Activated B cell treated with CpG ODN at 0.5 μM for 24 hours (primary cell): ENCODE measurements at places on chromosomes 16 and 17.

GRCh38 chr17:59561042-59561441 is 4.4 kb upstream of the DHX40 start:
- DNase-seq: no peak

DNA sequence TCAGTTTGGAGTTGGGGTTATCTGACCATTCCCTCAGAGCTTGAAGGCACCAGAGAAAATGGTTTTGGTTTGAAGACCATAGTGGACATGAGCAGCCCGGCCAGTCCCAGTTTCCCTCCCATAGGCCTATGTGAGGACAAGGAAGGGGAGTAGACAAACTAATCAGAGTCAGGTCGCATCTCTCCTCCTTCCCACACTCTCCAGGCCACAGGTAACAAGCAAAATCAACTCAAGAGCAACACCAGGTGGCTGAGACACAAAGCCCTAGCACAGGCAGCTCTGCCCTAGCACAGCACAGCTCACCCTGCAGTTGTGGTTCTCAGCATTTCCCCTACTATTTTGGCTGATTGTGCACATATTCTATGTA is 7.2 kb downstream of the SUPT4H1 start:
- no peak for DNase-seq

DNA sequence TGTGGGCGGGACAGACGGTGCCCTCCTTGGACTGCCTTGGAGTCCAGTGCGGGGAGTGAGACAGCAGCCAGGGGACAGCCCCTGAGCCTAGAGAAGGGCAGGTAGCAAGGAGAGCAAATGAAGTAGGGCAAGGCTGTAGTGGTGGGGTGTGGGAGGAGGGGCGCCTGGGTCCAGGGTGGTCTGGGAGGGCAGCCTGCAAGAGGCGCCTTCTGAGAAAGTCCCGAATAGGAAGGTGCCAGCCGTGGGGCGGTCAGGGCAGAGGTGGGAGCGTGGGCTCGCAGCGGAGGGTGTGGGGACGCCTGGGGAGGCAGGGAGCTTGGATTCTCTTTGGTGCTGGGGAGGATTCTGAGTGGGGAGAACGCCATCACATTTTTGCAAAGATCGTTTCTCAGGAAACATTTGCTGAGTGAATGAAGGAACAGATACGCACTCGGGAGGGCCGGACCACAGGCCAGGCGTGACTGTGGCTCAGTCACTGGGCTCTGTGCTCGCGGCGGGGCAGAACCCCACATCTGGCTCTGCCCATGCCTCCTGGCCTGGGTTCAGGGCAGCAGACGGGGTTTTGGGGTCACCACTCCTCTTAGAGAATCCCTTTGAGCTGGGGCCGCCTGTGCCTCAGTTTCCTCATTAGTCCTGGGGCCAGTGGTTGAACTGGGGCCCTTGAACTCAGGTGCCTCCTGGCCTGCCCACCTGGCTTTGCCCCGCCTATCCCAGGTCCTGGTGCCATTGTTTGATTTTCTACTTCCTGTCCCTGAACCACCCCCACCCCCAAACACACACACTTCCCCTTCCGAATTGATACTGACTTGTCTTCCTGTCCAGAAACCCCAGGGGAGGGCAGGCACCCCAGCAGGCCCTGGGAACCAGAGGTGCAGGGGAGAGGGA is 4.2 kb downstream of the SNN start:
- DNase-seq: peak; percentile 38

GRCh38 chr16:88681084-88681680 is 5.1 kb downstream of the SNAI3 start:
- DNase-seq: no peak

- DNase-seq: no peak
Observed at GRCh38 chr17:74525465-74525725, 5.9 kb downstream of the CD300LB start.

GRCh38 chr16:55494994-55495421 is 13.9 kb upstream of the LPCAT2 start:
- DNase-seq: no peak

- DNase-seq: no peak
Observed at GRCh38 chr17:44763170-44763569, 4.4 kb downstream of the ADAM11 start.

DNA sequence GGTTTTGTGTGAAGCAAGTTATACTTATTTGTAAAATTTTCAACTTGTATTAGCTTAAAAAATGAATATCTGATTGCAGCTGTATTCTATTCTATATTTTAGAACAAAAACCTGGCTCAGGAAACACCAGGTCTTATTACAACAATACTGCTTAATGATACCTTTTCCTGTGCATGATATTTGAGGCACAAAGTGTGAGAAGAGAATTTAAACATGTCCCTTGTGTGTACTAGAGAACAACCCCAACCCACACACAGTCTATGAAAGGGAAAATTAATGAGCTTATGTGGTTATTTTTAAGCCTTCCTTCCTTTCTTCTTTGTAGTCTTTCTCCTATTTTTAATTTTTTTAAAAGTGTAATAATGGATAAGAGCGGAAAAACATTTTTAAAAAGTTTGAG is 122.6 kb upstream of the MON1B start:
- DNase-seq: no peak

DNA sequence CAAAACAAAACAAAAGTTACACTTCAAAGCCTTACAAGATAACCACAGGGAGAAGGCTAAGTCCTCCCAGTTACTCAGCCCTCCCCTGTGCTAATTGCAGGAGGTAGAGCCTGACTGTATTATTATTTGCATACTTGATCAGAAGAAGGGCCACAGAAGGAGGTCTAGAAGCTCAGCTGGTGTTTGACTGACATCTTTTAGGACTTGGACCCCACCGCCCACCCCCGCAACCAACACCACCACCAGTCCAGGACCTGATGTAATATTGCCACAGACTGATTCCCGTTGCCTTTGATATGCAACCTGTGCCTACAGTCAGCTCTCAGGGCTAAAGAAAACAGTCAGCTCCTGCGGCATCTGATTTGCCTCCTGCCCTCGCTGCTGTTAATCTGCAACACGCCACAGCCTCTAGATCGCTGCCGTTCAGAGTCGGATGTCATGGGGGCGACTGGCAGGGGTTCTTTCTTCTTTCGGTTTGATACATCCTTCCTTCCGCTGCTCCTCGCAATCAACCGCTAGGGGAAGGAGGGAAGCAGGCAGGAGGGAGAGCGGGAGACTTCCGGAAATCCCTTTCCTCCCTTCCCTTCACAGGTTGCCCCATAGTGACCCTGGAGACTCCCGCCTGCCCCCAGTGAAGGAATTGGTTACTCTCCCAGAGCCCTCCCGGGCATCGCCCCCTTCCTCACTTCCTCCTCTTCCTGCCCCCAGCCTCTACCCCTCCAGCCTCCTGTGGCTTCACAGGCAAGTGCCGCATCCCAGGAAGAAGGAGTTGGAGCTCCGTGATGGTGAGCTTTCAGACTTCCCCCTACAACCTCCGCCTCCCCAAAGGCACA is 90.5 kb upstream of the SOX9 start:
- no peak for DNase-seq

DNA sequence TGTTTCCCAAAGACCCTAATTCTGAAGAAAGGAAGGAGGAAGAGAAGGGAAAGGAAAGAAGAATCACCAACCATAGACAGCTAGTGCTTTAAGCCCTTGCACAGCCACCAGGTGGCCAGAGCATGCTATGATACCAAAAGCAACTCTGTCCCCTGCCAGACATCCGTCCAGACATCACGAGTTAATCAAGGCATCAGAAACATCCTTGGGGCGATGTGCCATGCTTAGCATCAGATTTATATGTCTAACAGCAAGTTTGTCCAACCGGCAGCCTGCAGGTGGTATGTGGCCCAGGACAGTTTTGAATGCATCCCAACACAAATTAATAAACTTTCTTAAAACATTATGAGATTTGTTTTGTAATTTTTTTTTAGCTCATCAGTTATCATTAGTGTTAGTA is 2.9 kb upstream of the CRYBA1 start:
- DNase-seq: no peak

DNA sequence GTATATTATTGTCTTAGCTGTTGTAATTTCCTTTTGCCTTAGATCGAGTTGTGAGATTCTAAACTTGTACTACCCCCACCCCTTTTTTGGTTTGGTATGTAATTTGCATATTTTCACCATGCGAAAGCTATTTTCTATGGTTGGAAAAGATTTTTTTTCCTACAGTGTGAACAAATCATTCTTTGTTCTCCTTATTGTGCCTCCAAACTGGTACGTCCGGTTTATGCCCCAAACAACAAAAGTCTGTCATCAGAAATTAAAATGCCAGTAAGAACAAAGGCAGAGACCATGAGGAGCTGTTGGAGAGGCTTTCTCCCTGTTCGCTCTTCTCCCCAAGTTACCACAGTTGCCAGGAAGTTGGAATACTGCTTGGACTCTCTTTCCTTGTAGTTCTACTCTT is 66.1 kb downstream of the BCAS3 start:
- DNase-seq: no peak

DNA sequence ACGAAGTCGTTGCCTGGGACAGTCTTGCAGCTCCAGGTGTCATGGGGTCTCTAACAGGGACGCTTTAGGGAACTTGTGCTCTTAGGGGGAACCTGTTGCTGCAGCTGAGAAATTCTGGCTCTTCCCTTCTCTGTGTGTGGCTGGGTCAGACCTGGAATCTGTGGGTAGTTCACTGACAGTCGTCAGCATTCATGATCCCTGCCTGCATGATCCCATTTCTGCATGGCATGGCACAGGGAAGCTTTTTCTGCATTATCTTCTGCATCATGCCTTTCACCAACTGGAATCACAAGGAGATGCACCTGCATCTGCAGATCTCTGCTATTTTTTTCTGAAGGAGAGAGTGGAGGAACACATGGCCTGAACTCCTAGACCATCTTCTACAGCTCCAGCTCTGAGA is 85.6 kb downstream of the SOX9 start:
- no peak for DNase-seq

DNA sequence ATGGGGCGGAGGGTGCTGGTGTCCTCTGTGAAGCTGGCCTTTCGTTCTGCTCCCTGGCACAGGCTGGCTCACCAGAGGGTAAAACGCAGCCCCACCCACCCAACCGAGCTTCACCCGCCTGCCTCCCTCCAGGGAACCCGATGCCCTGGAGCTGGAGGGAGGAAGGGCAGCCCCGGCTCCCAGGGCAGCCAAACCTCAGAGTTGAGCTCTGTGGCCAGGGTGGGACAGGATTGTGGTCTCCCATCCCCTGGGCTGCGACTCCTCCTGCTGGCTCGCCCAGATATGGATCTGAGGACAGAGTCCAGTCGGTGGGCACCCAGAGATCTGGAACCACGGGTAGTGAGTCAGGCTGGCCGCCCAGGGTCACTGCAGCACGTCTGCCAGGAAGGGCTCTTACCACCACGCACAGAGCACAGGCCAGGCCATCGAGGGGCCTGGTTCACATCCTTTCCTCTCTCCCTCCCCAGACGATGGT is 42.6 kb upstream of the CHMP6 start:
- DNase-seq: no peak

GRCh38 chr17:36105781-36106492 is 2.3 kb downstream of the CCL4 start:
- DNase-seq: no peak

DNA sequence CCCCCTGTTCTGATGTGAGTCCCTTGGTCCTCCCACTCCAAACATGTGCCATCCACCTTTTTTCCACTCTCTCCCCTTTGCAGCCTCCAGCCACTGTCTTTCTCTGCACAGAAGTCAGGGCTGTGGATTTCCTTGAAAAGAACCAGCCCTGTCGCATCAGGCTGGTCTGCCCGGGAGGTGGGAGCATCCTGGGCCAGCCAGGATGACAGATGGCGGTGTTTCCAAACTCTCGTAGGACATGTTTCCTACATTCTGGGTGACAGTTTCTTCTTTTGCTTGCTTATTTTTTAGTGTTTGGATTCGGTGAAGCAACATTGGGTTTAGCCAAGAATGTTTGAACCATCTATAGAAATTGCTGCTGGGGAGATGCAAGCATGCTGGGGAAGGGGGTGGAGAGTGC is 100.8 kb downstream of the CCDC182 start:
- no peak for DNase-seq

DNA sequence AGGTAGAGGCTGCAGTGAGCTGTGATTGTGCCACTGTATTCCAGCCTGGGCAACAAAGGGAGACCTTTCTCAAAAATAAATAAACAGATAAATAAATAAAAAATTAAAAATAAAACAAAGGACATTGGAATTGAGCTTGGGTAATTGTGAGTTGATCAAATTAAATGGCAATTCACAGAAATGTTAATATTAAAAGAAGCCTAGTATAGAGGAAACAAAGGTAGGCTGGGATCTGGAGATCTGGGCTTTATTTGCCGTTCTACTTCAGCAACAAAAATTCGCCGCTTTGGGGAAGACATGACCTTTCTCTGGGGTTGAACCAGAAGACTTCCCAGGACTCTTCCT is 332 bp upstream of the VPS25 start:
- no peak for DNase-seq

- DNase-seq: no peak
Observed at GRCh38 chr16:68732042-68732680, 4.9 kb upstream of the CDH1 start.

- no peak for DNase-seq
Observed at GRCh38 chr17:74268558-74268957, 5.5 kb upstream of the DNAI2 start.

DNA sequence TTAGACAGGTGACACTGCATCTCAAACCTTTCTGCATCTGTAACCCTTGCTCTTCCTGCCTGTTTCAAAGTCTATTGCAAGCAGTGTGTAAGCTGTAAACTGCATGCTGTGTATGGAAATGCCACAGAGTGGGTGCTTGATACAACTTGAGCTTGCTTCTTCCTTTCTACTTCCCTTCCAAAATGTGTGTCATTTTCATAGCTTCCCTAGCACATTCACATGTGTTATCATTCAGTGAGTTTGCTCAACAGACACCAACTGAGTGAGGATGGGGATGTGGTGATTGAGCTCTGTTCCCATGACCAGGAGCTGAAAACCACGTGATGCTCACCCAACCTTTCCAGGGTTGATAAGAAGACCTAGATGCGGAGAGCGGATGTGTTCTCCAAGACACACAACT is 111.1 kb downstream of the VAT1L start:
- no peak for DNase-seq

- no peak for DNase-seq
Observed at GRCh38 chr17:12046786-12047185, 26.1 kb downstream of the MAP2K4 start.

DNA sequence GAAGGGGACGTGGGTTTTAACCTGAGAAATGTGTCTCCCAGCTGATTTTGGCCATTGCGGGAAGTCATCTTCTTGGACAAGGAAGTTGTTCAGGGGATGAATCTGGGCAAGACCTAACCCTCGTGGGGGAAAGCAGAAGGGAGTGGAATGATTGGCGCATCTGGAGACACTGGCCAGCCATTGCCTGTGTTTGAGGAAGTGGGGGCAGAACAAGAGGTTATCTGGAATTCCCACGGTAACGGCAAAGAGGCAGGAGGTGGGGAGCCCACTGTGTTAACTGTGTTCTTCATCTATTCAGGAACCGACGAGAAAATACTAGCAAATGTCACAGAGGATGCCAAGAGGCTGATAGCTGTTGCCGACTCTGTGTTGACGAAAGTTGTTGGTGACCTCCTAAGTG is 66.9 kb downstream of the RNF213 start:
- no peak for DNase-seq

GRCh38 chr16:181565-182021 is 1.3 kb downstream of the HBQ1 start:
- no peak for DNase-seq
